ENCODE measurements at places on chromosomes 5 and 9.

- peak; percentile 32 for DNase-seq
Measured at GRCh38 chr5:35202319-35203111, 27.8 kb downstream of the PRLR start.

DNA sequence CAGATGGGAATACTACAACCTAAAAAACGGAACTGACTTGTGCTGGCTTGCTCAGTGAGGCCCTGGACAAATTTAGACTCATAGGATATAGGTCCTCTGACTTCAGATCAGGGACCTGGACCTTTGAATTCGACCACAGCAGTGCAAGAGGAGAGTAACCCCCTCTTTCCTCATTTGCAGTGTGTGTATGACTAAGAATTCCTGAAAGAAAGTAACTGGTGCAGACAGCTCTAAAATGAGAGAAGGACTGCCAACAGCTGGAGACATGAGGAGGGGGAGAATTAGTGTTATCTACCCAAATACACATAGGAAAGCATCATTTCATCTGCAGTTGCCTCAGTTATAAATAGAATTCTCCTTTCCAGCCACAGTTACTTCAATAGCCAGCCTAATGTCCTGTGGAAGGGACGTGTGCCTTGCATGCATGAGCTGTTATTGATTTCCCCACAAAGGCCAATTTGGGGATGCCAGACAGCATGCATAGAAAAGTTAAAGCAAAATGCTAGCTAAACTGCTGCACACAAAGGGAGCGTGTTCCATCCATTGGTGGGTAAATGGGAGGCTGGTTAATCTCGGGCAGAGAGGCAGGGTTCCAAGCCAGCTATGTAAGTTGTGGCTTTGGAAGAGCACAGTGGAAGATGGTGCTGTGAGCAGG lies 442.7 kb downstream of the CDK5RAP2 start:
- no peak for DNase-seq

- no peak for DNase-seq
Measured at GRCh38 chr5:96432216-96433065, 607 bp downstream of the PCSK1 start.

GRCh38 chr9:1202512-1203280 lies 152.5 kb downstream of the DMRT2 start:
- DNase-seq = no peak

DNA sequence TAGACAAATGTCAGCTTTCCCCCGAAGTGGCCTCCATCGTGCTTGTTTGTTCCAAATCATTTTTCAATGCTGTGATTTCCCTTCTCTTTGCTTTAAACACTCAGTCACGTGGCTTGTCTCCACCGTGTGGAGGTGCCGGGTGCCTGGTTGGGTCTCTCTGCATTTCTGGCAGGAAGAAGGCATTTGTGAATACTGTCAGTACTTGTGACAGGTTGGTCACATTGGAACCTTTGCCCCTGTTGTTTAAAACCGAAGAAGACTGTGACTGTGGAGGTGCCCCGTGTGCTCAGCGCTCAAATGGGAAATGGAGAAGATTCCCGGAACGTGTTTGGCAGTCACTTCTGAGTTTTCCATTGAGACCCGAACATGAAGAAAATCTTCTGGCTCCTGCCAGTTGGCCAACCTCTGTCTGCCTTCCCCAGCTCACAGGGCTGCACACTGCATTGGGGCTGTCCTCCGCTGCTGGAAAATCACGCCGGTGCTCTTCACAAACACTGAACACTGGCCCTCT lies 74.6 kb downstream of the LMNB1 start:
- no peak for DNase-seq

DNA sequence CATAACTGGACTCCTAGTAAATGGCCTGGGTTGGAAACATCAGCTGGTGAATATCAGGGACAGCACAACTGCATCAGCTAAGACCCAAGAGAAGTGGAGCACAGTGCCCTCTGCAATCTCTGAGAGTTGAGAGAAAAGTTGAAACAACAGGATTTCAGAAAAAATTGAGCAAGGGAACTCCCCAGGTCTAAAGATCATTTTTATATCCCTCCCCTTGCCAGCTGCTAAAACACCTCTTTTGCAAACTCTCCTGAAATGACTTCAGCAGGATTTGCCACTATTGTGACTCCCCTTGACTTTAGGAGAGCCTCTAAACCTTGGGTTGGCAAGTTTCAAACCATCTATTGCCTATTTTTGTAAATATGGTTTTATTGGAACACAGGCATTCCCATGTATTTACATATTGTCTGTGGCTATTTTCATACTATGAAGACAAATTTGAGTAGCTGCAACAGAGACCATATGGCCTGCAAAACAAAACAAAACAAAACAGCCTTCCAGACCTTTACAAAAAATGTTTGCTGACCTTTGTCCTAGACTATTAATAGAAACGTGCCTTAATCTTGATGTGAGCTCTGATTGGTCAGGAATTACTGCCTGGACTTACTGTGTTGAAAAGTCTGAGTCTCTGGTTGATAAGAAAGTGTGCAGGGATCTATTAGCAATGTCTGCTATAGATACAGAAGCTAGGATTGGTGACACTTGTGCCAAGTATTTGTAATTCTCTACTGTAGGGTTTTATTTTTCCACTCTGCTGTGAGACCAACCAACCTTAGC lies 37.7 kb upstream of the PLPPR1 start:
- DNase-seq = no peak

DNA sequence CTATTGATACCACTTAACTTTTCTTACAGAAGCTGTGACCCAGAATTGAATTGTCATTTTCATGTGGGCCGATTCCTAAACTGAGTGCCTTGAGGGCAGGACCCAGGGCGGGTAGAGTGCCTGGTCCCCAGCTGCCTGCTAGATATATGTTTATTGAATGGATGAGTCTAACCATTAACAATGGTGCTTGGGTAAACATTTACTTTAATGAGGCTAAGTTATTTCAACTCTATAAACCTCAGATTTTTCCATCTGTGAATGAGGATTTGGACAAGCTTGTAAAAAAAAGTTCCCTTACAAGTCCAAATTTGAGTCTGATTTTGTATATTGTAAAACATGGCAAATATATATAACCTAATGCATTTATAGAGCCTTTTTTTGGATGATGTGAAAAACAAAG lies 181.8 kb upstream of the ELL2 start:
- DNase-seq = no peak

DNA sequence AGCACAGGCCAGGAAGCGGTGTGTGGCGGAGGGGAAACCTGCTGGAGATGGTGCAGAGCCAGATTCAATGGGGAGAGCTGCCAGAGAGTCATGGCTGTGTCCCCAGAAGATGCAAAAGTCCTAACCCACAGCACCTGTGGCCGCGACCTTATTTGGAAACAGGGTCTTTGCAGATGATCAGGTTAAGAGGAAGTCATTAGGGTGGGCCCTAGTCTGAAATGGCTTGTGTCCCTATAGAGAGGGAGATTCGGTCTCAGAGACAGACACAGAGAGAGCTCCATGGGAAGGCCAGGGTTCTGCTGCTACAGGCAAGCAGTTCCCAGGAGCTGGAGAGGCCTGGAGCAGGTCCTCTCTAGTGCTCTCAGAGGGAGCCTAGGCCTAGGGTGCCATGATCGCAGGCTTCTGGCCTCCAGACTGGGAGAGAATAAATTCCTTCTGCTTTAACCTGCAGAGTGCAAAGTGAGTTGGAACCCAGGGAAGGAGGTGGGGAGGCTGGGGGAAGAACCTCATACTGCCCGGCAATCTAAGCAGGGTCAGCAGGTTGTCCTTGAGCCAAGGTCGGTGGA lies 1.9 kb upstream of the LPCAT1 start:
- DNase-seq = no peak

DNA sequence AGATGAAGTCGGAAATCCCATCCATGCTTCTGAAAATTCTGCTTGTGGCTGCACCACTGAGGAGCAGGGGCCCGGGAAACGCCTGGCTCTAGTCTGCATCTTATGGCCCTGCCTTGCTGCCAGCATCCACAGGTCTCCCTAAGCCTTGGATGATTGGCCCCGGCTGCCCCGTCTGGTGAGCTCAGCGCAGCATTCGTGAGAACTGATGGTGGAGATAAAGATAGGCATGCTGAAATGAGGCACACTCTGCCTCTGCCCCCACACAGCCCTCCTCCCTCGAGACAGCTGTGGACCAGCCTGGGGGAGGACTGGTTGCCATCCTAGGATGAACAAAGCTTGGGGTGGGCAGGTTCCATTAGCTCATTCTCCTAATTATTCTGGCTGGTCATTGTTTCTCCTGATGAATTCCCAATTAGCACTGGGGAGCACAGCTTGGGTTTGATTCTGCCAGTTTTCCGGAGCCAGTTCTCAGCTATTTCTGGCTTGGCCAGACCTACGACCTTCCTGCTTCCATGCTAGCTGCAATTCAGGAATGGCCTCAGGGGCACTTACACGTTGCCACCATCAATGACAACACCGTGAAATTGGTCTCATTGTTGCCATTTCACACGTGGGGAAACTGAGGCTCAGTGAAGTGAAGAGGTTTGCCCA lies 62.8 kb upstream of the CPEB4 start:
- DNase-seq = no peak

GRCh38 chr5:26582350-26583045 lies 455.9 kb downstream of the CDH9 start:
- DNase-seq = no peak

Data from CD4-positive, alpha-beta T cell treated with Interferon gamma for 1 hour (primary cell).